ENCODE measurements at places on chromosomes 11 and 22.

DNA sequence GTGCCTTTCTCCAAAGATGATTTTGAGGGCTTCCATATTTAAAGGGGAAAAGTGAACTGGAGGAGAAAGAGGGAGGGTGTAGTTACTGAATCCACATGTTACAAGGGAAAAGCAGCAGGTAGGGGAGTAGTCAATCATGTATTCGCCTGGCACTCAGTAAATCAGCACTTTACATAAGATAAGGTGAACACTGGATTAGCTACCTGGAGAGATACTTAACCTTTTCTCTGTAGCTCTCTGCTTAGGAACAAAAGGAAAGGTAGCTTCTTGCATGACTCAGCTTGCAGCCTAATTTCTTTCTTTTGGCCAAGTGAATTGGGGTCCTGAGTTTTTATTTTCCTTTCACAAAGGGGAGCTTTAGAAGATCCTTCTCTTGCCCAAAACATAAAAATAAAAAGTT is 43.3 kb upstream of the PHF21B start:
- no peak for DNase-seq

GRCh38 chr22:48253136-48253535 is 1490.7 kb downstream of the TBC1D22A start:
- DNase-seq, result no peak

DNA sequence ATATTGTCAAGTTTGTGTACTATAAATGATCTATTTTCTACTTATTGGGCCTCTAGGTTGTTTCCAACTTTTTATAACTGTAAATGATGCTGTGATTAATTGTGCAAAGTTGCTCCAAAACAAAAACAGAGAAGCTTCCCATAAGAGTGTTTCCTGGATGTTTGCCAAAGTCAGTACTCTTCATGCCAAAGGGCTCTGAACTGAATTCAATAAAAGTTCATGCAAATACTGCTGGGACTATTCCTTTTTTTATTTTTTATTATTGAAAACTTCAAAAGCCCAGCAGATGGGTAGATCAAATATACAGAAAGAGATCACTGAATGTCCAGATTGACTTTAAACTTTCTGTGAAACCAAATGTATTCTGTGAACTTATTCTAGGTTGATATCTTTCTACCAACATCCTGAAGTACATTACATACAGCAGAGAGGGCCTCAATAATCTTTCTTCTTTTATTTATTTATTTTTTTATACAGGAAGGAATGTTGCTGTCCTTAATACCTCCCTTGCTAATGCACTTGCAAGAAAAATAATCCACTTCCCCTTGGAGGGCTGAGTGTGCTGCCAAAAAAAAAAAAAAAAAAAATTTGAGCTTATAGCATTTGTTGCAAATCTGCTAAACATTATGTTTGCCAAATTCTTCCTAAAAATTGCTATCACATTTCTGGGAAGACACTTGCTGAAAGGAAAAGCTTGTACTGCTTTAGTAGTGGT is 53.0 kb downstream of the CTSC start:
- peak; percentile 27 for DNase-seq

DNA sequence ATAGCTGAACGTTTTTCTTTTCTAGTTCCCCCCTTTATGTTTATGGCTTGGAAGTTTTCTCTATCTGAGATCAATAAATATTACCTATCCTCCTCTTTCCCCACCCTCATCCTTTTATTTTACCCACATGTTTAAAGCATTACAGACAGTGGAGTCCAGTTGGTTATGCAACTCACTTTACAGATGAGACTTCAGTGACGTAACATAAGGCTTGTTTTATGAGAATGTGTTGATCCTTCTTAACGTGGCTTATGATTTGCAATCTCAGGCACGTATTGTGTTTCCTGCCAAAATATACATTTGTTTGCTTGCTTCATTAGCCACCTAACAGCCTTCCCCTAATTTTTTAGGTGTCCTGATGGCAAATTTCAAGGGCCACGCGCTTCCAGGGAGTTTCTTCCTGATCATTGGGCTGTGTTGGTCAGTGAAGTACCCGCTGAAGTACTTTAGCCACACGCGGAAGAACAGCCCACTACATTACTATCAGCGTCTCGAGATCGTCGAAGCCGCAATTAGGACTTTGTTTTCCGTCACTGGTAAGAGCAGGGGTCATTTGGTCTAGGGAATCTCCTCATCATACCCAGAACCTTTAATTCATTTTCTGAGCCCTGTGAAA is 36.6 kb downstream of the TMEM45B start:
- no peak for DNase-seq

- DNase-seq, result no peak
Measured at GRCh38 chr11:104053743-104054478, 17.5 kb downstream of the DDI1 start.

GRCh38 chr11:16925561-16926065 is 88.6 kb downstream of the PLEKHA7 start:
- DNase-seq, result no peak
